CD4-positive, alpha-beta T cell (primary cell): ENCODE measurements at places on chromosomes 2 and 18.

DNA sequence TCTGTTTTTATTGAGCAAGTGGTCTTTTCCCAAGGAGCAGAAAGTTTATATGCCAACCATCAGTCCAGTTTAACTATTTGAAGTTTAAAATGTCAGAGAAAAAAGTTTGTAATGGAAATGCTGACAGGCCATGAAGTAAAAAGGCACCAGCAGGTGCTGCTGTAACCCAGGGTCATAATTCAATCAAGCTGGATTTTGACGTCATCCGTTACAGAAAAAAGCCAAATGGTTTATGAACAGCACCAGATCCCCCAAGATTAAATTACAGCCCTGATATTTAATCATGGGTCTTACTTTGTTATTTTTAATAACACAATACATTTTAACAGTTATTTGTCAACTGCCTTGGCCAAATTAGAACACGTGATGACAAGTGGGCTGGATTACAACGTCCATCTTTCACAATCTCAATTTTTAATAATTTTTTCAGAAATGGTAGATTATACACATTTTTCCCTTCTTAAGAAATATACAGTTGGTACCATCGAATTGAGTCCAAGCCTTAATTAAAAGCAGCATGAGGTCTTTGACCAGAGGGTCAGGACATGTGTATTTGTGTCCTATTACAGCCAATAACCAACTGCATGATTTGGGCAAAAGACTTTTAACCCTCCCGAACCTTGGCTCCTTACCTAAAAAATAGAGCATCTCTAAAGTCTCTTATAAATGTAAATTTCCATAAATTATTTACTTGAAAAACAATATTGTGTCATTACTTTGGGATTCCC lies 10.0 kb downstream of the TCF4 start:
- DNase-seq, result no peak

- DNase-seq, result no peak
Observed at GRCh38 chr18:35030277-35030989, 10.8 kb upstream of the MAPRE2 start.

DNA sequence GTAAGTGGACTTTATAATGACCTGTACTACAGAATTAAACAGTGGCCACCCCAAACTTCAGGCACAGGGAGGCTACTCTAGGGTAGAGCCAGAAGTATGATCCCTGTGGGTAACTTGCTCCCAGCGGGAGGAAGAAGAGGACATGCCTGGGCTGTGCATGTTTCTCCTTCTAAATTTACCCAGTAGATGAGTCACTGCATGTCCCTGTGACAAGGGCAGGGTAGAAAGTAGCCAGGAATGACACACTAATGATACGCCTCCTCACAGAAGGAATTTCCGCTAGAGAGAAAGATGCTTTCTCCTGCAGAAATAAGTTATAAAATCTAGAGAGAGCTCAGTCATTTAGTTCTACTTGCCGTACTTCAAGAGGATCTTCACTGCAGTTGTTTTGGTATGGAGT lies 7.5 kb downstream of the ACYP2 start:
- no peak for DNase-seq

DNA sequence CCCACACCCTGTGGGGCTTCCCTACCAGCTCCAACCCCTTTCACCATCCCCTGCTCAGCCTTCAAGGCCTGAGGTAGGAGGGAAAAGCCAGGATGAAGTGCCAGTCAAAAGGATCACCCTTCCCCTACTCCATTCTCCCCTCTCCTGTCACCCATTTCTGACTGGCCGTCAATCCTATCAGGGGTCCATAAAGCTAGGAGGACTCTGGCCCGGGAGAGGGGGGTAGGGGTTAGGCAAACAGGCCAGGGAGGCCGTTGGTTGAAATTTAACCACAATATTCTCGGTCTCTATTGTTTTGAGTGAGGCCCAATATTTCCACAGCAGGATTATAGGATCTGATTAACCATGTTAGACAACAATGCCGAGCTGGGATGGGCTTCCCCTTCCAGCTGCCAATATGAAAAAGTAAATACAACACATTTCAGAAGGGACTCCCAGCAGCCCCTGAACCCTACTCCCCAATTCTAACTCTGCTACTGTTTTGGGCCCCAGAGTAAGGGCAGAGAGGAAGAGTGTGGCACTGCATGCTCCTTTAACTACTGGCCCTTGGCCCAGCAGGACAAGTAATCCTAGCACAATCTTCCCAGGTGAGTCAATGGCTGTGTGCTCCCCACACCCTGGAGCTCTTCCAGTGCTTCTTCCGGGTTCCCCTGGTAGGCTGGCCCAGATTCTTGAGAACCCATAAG lies 10.6 kb upstream of the IHH start:
- no peak for DNase-seq

DNA sequence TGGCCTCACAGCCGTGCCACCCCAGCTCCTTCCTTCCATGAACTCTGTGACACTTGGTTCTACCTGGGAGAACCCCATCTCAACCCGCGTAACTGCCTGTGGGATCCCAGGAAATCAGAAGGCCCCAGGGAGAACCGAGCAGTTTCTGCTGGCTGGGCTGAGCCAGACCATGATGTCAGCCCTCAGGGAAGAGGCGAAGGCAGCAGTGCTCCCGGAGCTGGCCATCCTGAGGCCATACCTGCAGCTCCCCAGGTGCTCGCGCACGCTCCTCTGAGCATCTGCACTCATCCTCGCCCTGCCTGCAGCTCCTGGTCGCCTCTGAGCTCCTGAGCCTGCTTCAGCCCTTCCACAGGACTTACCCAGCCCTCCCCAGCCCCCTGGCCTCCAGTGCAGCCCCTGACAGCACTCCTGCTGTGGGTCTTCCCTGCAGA lies 186.1 kb downstream of the SEPTIN10 start:
- no peak for DNase-seq

DNA sequence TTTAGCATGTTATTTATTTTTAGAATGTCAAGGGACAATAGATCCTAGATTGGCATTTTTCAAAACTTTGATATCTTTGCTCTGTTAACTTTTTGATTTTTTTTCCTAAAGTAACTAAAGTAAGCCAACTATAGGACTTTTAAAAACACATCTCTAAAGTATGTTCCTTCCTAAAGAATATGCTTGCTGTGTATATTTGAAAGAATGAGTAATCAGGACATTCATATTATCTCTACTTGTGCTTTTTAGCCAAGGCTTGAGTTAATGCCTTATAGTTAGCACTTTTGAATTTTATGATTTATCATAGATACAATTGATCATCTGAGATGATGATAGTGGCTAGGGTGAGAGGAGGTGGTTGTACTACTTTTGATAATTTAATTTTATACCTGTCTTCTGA lies 93.6 kb downstream of the BABAM2 start:
- no peak for DNase-seq

DNA sequence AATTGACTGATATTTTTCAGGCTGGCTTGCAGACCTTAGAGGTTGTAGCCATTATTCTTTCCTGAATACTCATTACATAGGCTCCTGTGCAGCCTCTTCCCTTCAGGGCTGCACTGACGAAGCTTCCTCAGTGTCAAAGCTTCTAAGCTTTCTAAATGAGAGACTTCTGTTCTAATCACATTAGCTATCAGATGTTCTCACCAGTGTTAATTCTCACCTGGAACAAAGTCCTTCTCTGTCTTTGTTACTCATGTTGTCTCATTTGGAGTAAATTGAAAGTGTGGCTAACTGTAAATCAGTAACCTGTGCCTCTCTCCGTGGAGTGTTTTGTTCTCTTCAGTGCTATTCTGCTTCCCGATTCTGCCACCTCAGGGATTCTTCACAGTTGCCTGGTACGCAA lies 76.9 kb downstream of the MC4R start:
- no peak for DNase-seq

DNA sequence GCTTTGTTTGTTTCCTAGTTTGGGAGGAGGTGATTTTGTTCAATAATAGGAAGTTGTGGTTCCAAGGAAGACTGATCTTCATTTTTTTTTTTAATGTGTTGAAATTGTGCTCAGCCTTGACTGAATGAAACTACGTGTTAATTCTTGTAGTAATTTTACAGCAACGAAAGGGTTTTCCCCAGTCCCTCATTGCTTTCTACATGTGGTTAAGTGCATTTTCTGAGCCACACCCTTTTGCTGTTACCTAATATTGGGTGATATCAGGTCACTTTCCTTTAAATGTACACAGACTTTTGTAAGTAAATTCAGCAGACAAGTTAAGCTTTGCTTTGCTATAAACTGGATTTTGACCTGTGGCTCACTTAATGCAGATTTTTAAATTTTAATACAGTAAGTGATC lies 73.6 kb downstream of the OTX1 start:
- DNase-seq, result no peak

DNA sequence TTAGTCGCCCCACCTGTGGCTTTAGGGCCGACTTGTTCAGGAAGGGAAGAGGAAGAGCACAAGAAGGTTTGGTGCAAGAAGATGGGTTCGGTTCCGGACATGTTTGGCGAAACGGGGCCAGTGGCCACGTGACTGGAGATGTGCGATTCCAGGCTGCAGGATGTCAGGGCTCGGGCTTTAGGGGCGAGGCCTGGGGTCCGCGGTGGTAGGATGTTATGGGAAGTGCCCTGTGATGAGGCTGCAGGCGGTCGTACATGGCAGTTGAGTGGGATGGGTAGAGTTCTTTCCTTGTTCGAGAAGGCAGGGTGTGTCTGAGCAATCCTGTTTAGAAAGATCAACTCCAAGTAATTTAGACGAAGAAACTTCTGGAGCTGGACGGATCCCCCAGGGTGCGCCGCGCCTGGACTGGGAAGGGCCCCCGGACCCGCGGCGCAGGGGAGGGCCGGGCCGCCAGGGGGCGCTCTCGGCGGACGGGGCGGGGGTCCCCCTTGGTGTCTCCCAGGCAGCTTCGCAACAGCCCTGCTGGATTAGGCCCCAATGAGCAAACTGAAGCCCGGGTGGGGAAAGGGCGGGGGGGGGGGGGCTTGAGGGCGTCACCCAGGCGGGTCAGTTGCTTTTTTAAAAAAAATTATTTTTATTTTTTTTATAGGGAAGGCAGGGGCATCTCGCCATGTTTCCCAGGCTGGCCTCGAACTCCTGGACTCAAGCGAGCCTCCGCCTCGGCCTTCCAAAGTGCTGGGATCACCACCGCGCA lies 17.2 kb upstream of the SDC1 start:
- DNase-seq, result peak; percentile 33

- DNase-seq, result peak; percentile 38
Observed at GRCh38 chr2:197309691-197310231, 819 bp downstream of the ANKRD44 start.

- no peak for DNase-seq
Observed at GRCh38 chr2:165582409-165582808, 112.9 kb downstream of the CSRNP3 start.

DNA sequence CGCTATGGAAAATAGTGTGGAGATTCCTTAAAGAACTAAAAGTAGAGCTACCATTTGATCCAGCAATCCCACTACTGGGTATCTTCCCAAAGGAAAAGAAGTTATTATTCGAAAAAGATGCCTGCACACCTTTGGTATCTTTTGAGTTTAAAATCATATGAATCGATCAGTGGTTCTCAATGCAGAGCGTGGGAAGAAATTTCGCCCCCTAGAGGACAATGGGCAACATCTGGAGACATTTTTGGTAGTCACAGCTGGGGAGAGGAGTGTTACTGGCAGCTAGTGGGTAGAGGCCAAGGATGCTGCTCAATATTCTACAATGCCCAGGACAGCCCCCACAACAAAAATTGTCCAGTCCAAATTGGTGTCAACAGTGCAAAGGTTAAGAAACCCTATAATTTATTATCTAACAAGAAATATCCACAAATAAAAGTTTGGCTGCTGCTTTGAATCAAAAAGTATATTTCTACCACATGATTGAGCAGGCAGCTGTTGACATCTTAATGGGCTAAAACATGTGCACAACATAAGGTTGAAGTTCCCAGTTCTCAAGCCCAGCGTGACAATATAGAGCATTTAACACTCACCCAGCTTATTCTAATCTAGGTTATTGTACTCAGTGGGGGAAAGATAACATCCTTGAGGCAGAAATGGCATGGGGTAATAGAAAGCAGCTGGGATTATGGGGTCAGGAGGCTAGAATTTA lies 425.7 kb downstream of the LRATD1 start:
- DNase-seq, result peak; percentile 3

DNA sequence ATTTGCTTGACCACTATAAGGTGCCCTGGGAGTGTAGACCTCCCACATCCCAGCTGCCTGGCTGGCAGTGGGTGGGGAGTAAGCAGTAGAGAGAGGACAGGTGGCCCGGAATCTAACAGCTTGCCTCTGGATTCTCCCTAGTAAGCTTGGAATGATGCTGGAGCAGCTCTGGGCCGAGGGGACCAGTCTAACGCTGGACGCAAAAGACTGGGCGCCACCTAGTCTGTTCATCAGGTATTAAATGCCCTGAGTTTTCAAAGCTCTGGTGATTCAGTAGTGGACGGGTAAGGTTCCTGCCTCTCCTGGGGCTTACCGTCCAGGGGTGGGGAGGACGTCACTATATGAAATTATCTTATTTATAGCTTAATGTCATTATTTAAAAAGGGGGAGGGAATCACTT lies 648 bp upstream of the LYPD6B start:
- DNase-seq, result no peak

GRCh38 chr2:36360063-36360462 lies 4.5 kb downstream of the CRIM1 start:
- no peak for DNase-seq

DNA sequence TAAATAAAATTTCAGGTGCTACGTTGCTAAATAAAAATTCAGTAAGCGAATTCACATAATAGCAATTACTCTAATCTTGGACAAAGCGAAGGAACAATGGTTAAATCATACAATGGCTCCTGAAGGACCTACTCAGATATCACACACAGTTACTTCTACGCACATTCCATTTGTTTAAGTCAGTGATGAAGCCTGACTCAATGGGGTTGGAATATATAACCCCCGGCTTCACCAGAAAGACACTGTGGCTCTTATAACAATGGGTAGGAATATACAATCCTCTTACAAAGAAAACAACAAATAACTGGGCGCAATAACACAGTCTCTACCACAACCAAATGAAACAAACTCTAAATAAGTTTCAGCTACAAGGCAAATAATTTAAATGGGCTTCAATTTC lies 349.5 kb downstream of the IRS1 start:
- DNase-seq, result no peak

DNA sequence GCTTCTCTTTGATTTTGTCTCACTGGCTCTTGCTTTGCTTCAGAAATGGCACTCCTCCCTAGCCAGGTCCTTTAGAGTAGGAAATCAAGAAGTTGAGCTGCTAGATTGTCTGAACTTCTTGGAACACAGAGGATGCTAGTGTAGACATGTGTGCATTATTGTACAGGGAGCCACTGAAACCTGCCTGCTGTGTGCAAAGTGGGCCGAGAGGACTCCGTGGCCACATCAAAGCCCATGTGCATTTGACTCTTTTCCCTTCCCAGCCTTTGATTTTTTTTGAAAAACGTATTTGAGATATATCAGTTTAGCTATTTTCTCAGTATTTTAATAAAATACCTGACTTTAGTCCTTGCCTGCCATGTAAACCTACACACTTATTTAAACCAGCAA lies 83.1 kb downstream of the TMEM247 start:
- DNase-seq, result no peak

DNA sequence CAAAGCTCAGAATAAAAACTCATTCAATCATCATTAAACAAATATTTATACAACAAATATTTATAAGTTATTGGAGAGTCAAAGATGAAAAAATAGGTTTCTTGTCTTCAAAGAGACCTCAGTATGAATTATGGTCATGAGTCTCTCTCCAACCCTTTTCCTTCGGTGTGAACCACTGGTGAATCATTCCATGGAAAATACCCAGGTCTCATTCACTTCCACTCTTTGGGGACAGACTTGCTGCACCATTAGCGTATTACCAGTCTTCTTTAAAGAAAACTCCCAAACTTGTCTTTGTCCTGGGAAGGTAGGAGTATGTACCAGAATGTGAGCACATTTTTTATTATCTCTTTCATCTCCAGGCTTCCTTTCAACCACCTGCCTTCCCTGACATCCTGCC lies 257.4 kb upstream of the RBMS1 start:
- DNase-seq, result no peak
